Uterine smooth muscle cell (primary cell): ENCODE measurements at places on chromosomes 16 and 17. TPM values are rescaled to one million over a fixed set of nuclear protein-coding genes. Genes with fewer than 3 reads are reported as not detected.

Gene MGAT5B
- 0.22 and 0.25 TPM in 2 replicates for total RNA-seq

Gene VPS35
- 177 and 196 TPM in 2 replicates for total RNA-seq

Gene HOXB6
- total RNA-seq = 0.62 and 0.77 TPM in 2 replicates

Gene VEZF1
- total RNA-seq = 29.5 and 36.5 TPM in 2 replicates

Gene ZSCAN10
- not detected in 2 replicates for total RNA-seq

Gene SIRT7
- total RNA-seq = 32.2 and 36.1 TPM in 2 replicates

Gene VPS25
- 62.7 and 87.4 TPM in 2 replicates for total RNA-seq

Gene CHST5
- total RNA-seq = under 0.01 and 0.11 TPM in 2 replicates

Gene AANAT
- not detected in 2 replicates for total RNA-seq

Gene CDH11
- total RNA-seq = 138 and 151 TPM in 2 replicates

Gene JUP
- 4.5 and 7.6 TPM in 2 replicates for total RNA-seq
